Smooth muscle cell of the pulmonary artery (primary cell): ENCODE measurements at places on chromosomes 7 and 10. TPM values are rescaled to one million over a fixed set of nuclear protein-coding genes. Genes with fewer than 3 reads are reported as not detected.

Gene PNLIP
- not detected in 2 replicates for total RNA-seq

Gene SFRP4
- total RNA-seq, result 72.7 and 95.2 TPM in 2 replicates

Gene CYP2C19
- total RNA-seq, result not detected in 2 replicates

Gene TRIM50
- total RNA-seq, result not detected in 2 replicates

Gene AKR1C3
- 42.8 and 74.1 TPM in 2 replicates for total RNA-seq

Gene SORBS1
- total RNA-seq, result 1.6 and 5.1 TPM in 2 replicates

Gene HSPA12A
- total RNA-seq, result 7.2 and 25.8 TPM in 2 replicates

Gene GATA3
- total RNA-seq, result not detected in 2 replicates

Gene GRM3
- total RNA-seq, result not detected in 2 replicates

Gene NSMCE4A
- 11.5 and 12.6 TPM in 2 replicates for total RNA-seq

Gene CTAGE15
- 0.36 TPM in 1 of 2 replicates, not detected in the other for total RNA-seq

Gene DPCD
- 28.9 and 30.9 TPM in 2 replicates for total RNA-seq

Gene FFAR4
- not detected in 2 replicates for total RNA-seq

Gene ADAMTS14
- 2.5 TPM in 2 replicates for total RNA-seq

Gene SPDYE16
- total RNA-seq, result not detected in 2 replicates

Gene GRID2IP
- total RNA-seq, result 0.07 TPM in 1 of 2 replicates, not detected in the other

Gene EPO
- total RNA-seq, result not detected in 2 replicates

Gene CRYGN
- 0.13 TPM in 1 of 2 replicates, not detected in the other for total RNA-seq

Gene TMEM236
- under 0.01 and 0.07 TPM in 2 replicates for total RNA-seq

Gene C10orf95
- total RNA-seq, result not detected in 2 replicates

Gene NRCAM
- total RNA-seq, result 1.6 and 22.6 TPM in 2 replicates

Gene NKX1-2
- total RNA-seq, result not detected in 2 replicates

Gene PNLIPRP3
- total RNA-seq, result not detected in 2 replicates

Gene UCMA
- total RNA-seq, result not detected in 2 replicates

Gene GBX1
- total RNA-seq, result not detected in 2 replicates

Gene PVRIG
- not detected in 2 replicates for total RNA-seq

Gene CALCR
- total RNA-seq, result not detected in 2 replicates

Gene MORN4
- total RNA-seq, result 6.9 and 11.3 TPM in 2 replicates

Gene ITIH5
- 3.6 and 24.9 TPM in 2 replicates for total RNA-seq

Gene IGFBP3
- total RNA-seq, result 1,159 and 1,274 TPM in 2 replicates

Gene MUC3A
- total RNA-seq, result not detected in 2 replicates

Gene ACBD7
- total RNA-seq, result 0.83 and 2.9 TPM in 2 replicates

Gene ZSWIM8
- total RNA-seq, result 70.8 and 81.8 TPM in 2 replicates

Gene PAPSS2
- 160 TPM in 2 replicates for total RNA-seq

Gene THAP5
- 16.9 and 22.1 TPM in 2 replicates for total RNA-seq

Gene TAS2R41
- not detected in 2 replicates for total RNA-seq

Gene HHEX
- total RNA-seq, result 2.1 and 9.2 TPM in 2 replicates

Gene ZNF282
- 26.1 and 31.5 TPM in 2 replicates for total RNA-seq

Gene HOXA6
- total RNA-seq, result 1.4 TPM in 1 of 2 replicates, not detected in the other

Gene H2BK1
- not detected in 2 replicates for total RNA-seq

Gene PTPN20
- total RNA-seq, result 3.8 and 4.5 TPM in 2 replicates

Gene GSTO2
- total RNA-seq, result 1.8 and 4.6 TPM in 2 replicates
